ENCODE measurements at places on chromosomes 2 and 18. TPM values are rescaled to one million over a fixed set of nuclear protein-coding genes. Genes with fewer than 3 reads are reported as not detected.

PHOSPHO2 gene
- 1.4 TPM for total RNA-seq

SGO2 gene
- total RNA-seq = 29.4 TPM

TXNDC2 gene
- total RNA-seq = not detected

RNF125 gene
- 0.72 TPM for total RNA-seq

EFR3B gene
- total RNA-seq = 1.3 TPM

TXNDC9 gene
- total RNA-seq = 53.6 TPM

NXPH2 gene
- total RNA-seq = 2.0 TPM

PLEKHH2 gene
- total RNA-seq = 4.2 TPM

TCF23 gene
- total RNA-seq = not detected

PTH2R gene
- not detected for total RNA-seq

MAPK4 gene
- 0.36 TPM for total RNA-seq

CHRND gene
- not detected for total RNA-seq

GAL3ST2 gene
- not detected for total RNA-seq

DES gene
- not detected for total RNA-seq

GKN1 gene
- total RNA-seq = not detected

DOCK10 gene
- total RNA-seq = 2.1 TPM

VAMP5 gene
- 25.0 TPM for total RNA-seq

MEP1B gene
- total RNA-seq = not detected

Data from epithelial cell of proximal tubule (primary cell).